ENCODE measurements at places on chromosomes 3 and 15. TPM values are rescaled to one million over a fixed set of nuclear protein-coding genes. Genes with fewer than 3 reads are reported as not detected.

DNA sequence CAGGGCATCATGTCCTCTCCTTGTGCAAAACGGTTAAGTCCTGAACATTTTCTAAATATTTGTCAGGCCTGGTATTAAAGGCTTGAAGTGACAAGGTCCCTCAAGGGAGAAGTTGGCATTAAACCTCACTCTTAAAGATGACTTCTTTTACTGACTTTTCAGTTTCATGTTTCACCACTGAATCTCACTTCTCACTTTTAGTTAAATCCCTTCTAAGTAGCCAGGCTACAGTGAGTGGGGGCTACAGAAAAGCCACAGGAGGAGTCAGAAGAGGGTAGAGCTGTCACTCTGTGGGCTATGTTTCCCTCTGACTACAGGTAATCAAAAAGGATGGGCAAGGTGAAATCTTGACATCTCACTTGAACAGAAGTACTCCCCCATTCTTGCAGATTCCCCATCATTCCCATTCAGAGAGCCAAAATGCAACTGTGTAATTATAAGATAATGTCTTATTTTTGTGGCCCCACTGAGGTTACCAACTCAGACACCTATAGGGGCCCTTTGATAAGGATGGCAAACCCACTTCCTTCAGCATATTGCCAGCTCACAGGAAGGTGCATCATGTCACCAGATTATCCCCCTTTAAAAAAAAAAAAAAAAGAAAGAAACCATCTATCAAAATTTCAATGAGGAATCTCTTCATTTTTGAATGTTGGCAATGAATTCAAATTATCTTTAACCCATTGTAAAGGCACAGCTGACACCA is 790.1 kb upstream of the CFAP20DC start:
- no peaks in the 10 kb centered on the region for H3K36me3 ChIP-seq
- no peak for DNase-seq
- H3K4me1 ChIP-seq = no peaks in the 10 kb centered on the region
- no peaks in the 10 kb centered on the region for H3K27me3 ChIP-seq

- no peaks in the 10 kb centered on the region for H3K4me1 ChIP-seq
- no peak overlapping the region for H3K4me3 ChIP-seq
- no peak overlapping the region for H3K27ac ChIP-seq
- H3K27me3 ChIP-seq = no peaks in the 10 kb centered on the region
- H3K36me3 ChIP-seq = no peaks in the 10 kb centered on the region
Measured at GRCh38 chr3:103712320-103713008, 1277.6 kb downstream of the ZPLD1 start.

The CCDC33 gene
- not detected for total RNA-seq

GRCh38 chr15:96535148-96535547 is 204.6 kb downstream of the NR2F2 start:
- no peaks in the 10 kb centered on the region for H3K27me3 ChIP-seq
- no peaks in the 10 kb centered on the region for H3K4me1 ChIP-seq
- H3K27ac ChIP-seq = no peak overlapping the region
- DNase-seq = no peak

The TRAK1 gene
- 13.9 TPM for total RNA-seq

The RSRC1 gene
- total RNA-seq = 15.5 TPM

DNA sequence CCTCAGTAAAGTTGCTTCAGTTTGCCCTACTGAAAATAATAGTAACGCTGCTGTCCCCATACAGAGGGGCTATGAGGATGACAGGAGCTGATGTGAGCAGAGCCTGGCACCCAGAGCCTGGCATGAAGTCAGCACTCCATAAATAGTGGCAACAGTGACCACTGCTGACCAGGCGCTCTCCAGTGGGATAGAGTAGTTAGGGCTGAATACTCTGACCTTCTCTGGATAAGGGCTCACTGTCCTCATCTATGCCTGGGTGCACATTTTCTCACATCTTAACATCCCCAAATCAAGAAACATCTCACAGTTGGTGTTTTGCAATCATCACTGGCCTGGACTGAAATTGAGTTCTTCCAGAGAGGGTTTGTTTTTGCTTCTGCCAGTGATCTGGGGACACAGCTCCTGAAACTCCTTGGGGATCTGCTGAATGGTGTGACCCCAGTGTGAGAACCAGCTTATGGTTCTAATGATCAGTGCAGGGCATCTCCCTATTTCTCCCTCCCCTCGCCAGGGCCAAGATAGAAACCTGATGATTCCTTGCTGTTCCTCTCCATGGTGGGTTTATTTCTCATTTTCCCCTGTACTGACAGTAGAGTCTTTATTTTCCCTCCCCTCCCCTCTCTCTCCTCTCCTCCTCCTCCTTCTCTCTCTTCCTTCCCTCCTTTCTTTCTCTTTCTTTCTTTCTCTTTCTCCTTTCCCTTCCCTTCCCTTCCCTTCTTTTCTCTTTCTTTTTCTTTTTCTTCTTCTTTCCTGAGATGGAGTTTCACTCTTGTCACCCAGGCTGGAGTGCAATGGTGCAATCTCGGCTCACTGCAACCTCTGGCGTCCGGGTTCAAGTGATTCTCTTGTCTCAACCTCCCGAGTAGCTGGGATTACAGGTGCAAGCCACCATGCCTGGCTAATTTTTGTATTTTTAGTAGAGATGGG is 3.5 kb upstream of the PCSK6 start:
- no peak for DNase-seq
- no peak overlapping the region for H3K4me3 ChIP-seq
- no peak overlapping the region for H3K27ac ChIP-seq

The CYP1A2 gene
- 97.1 TPM for total RNA-seq

The GP5 gene
- total RNA-seq = 0.19 TPM

DNA sequence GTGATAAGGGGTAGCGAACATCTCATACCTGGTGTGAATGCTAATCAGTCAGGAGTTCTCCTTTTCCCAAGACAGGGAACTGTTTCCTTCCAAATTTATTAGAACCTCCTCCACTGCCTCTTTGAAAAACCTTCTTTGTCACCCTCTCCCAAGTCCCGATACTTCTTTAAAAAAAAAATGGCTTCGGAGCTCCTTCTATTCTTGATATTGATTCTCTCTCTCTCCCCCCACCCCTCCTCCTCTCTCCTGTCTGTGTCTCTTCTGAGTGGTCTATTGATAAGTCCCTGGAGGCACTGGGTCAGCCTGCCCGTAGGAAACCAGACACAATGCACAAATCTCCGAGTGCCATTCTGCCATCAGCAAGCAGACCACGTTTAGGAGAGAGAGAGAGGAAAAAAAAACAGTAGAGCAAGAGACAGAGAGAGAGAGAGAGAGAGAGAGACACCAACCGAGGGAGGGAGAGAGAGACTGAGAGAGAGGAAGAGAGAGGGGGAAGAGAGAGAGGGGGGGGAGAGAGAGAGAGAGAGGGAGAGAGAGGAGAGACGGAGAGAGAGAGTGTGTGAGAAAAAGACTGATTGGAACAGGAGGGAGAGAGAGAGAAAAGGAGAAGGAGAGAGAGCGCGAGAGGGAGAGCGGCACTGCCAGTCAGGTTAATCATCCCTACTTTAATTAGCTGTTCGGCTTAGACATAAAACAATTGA is 160.9 kb downstream of the TIGIT start:
- H3K36me3 ChIP-seq = no peaks in the 10 kb centered on the region
- H3K27me3 ChIP-seq = no peaks in the 10 kb centered on the region
- no peak overlapping the region for H3K27ac ChIP-seq

The ZNF654 gene
- total RNA-seq = 5.6 TPM

The BTLA gene
- not detected for total RNA-seq

The CKMT1B gene
- not detected for total RNA-seq

The ECE2 gene
- total RNA-seq = not detected

GRCh38 chr3:191136347-191136746 is 62.7 kb upstream of the OSTN start:
- H3K27ac ChIP-seq = no peak overlapping the region
- H3K36me3 ChIP-seq = no peaks in the 10 kb centered on the region
- no peak overlapping the region for H3K4me3 ChIP-seq
- DNase-seq = no peak
- no peaks in the 10 kb centered on the region for H3K27me3 ChIP-seq
- no peaks in the 10 kb centered on the region for H3K4me1 ChIP-seq

- H3K36me3 ChIP-seq = no peaks in the 10 kb centered on the region
- no peaks in the 10 kb centered on the region for H3K4me1 ChIP-seq
- no peak overlapping the region for H3K27ac ChIP-seq
- no peaks in the 10 kb centered on the region for H3K27me3 ChIP-seq
Measured at GRCh38 chr3:24270744-24271143, 223.9 kb downstream of the THRB start.

The CDCP1 gene
- 0.74 TPM for total RNA-seq

GRCh38 chr3:128634075-128634611 is 16.5 kb downstream of the RPN1 start:
- H3K4me1 ChIP-seq = no peaks in the 10 kb centered on the region
- no peak for DNase-seq
- no peak overlapping the region for H3K4me3 ChIP-seq

DNA sequence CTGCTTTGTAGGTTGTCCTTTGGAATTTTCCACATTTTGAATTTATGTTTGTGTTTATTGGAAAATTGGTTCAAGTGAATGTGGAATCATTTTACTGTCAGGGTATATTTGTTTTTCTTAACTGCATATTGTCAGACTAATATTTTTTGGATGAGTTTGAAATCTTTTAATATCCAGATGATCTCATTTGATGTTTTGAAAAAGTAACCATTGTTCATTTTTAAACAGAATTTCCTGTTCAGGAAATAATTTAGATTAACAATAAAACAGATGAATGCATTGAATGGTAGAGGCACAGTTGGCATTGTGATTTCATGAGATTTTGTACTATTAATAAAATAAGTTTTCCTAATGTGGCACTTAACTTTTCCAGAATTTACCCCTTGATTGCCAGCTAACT is 15.5 kb downstream of the TRAK1 start:
- no peak overlapping the region for H3K27ac ChIP-seq
- H3K4me3 ChIP-seq = no peak overlapping the region

Measured in right lobe of liver (tissue), 6 donors.